Activated T-cell treated with anti-CD3 and anti-CD28 coated beads for 24 hours (primary cell): ENCODE measurements at places on chromosomes 16 and 17.
A peak's percentile ranks its signal among the peaks of the same experiment; 100 is the strongest.

DNA sequence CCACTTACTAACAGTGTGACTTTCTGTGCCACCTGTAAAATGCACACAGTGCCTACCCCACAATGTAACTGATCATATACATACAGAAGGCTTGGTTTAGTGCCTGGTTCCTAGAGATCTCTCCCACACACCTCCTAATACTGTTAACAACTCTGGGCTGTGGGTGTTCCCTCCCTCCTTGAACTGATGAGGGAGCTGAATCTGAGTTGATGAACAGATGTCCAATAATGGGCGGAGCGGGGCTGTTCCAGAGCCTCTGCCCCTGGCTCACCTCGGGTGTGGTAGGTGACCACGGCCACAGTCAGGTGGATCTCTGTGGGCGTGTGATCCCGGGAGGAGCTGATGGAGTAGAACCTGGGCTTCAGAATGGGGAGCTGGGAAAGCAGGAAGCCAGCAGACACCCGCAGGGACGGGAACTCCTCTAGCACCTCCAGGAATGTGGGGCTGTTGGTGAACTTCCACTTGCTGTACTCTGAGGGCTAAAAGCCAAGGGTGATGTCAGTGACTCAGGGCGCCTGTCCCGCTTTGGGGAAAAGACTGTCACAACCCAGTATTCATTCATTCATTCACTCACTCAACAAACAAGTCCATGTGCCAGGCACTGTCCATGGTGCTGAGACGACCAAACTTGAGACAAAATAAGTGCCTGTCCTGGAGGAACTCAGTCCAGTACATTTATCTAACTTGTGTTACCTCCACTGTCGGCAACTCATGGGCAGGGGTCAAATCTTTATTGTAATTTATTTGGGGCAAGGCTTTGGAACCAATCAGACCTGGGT is 37.6 kb downstream of the NOS2 start:
- no peak for DNase-seq

DNA sequence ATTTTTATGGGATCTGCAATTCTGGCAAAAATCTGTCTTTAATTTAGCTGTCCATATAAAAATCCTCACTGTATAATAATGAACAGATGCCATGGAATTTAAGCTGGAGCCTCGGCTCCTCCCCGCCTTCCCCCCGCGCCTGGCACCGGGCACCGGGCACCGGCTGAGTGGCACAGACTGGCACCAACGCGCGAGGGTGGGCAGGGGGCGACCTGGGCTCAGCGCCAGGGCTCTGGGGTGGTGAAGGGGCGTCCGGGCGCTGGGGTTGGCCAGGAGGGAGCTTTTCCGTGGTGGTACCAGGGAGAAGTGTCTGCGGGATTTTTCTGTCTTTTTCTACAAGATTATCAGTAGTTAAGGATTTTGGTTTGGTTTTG is 9.1 kb downstream of the NEUROD2 start:
- no peak for DNase-seq

- DNase-seq: no peak
These were observed 180.1 kb downstream of the PARN start for GRCh38 chr16:14449790-14450480.

- DNase-seq: no peak
These were observed 34.5 kb downstream of the ABCC1 start for GRCh38 chr16:15983898-15984297.

GRCh38 chr16:21159281-21159951 is 942 bp downstream of the LDAF1 start:
- no peak for DNase-seq

DNA sequence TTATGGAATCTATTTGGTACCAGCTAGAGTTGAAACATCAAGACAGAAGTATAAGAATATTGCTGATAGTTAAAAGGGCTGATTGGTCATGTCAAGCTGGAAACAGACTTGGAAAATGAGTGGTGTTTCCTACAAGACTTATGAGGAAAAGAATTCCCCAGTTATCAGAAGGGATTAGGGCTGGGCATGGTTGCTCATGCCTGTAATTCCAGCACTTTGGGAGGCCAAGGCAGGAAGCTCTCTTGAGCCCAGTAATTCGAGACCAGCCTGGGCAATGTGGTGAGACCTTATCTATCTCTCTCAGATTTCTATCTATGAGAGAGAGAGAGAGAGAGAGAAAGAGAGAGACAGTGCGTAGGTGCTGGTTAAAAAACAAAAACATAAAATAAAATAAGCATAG is 139.5 kb upstream of the PMFBP1 start:
- DNase-seq: no peak

DNA sequence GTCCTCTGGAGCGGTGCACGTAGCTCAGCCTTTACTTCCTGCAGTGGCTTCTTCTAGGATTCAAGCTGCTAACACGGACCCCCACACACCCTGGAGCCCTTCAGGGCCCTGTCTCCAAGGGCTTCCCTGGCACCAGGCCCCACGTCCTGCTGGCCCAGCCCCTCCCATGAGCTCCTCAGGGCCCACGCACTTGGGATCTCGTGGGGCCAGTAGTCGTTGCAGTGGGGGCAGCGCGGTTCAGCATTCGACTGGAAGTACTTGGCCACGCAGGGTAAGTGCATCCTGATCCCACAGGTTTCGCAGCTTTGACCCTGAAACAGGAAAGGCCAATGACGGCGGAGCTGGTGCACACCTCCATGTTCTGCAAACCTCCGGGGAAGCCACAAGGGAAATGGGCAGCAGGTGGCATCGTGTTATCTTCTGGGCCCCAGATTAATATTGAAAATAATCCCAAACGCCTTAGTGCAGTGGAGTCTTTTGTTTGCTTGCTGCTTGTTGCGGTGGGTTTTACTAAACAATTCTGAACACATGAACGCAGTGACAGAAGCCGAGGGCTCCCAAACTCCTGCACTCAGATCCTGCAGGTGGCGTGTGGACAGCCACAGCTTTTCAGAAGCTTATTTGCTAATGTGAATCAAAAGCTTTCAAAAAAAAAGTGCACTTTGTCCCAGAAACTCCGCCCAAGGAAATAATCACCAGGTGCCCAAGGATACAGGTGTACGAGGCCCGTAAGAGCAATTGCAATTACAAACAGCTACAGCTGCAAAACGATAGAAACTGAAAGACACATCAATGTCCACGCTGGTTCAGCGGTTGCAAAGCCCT is 22.4 kb downstream of the KDM8 start:
- no peak for DNase-seq

- DNase-seq: no peak
These were observed 1.8 kb upstream of the PRSS22 start for GRCh38 chr16:2859686-2860265.

DNA sequence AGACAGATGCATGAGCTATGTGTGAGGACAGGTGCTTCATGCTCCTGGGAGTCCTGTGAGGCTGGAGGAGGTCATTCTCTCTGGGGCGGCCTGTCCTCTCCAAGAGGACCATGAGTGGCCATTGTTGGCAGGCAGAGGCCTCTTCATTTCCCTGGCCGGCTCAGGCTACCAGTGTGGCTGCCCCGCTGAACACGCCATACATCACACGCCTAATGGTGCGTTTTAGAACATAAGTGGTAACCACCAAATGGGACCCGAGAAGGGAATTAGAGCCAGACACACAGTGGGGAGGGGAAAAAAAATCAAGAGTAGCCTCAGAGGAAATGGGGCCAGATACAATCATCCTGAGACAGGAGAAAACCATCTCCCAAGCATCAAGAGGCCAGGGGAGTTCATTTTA is 140.0 kb downstream of the SPACA3 start:
- DNase-seq: no peak

- DNase-seq: no peak
These were observed 91.2 kb downstream of the RBFOX3 start for GRCh38 chr17:79519601-79520000.

DNA sequence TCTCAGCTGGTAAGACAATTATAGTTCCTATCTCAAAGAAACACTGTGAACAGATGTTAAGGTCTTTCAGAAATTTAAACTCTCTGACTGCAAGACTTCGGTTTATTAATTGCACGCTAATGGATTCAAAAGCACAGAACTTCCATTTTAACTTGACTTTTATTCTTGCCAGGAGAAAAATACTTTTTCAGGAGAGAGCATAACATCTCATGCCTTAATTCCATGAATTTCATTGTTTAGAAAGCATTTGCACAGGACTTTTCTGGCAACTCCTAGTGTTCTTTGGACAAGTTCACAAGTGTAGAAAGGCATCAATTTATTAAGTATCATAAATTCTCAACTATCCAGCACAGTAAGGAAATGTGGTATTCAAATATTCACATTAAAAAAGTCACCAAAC is 22.4 kb downstream of the STX8 start:
- no peak for DNase-seq

DNA sequence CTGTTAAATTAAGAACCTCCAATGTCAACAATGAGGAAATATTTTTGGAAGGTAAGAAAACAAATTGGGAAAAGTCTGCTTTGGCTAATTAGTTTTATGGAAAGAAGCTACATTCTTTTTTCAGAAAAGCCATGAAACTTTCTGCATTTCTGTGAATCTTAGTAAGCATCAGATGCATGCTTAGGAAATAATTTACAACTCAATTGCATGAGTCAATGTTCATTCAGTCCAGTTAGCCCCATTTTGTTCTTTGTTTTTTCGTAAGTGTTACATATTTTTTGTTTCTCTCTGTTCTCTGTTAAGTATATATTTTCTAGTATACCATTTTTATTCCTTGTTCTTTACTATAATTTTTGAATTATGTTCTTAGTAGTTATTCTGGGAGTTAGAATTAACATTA is 195.2 kb upstream of the KIF2B start:
- DNase-seq: no peak

GRCh38 chr16:89312194-89312593 is 94.7 kb downstream of the ZNF778 start:
- DNase-seq: no peak

- DNase-seq: peak; percentile 20
These were observed at the start of gene MPP2 for GRCh38 chr17:43907425-43907981. Gene MPP2 (minus strand): TSS chr17:43907536. CDS start chr17:43904460, 3,076 bp downstream.
